ENCODE measurements at places on chromosomes 5 and 9.

GRCh38 chr9:124442379-124442778 lies 7.9 kb upstream of the ADGRD2 start:
- DNase-seq, result no peak

DNA sequence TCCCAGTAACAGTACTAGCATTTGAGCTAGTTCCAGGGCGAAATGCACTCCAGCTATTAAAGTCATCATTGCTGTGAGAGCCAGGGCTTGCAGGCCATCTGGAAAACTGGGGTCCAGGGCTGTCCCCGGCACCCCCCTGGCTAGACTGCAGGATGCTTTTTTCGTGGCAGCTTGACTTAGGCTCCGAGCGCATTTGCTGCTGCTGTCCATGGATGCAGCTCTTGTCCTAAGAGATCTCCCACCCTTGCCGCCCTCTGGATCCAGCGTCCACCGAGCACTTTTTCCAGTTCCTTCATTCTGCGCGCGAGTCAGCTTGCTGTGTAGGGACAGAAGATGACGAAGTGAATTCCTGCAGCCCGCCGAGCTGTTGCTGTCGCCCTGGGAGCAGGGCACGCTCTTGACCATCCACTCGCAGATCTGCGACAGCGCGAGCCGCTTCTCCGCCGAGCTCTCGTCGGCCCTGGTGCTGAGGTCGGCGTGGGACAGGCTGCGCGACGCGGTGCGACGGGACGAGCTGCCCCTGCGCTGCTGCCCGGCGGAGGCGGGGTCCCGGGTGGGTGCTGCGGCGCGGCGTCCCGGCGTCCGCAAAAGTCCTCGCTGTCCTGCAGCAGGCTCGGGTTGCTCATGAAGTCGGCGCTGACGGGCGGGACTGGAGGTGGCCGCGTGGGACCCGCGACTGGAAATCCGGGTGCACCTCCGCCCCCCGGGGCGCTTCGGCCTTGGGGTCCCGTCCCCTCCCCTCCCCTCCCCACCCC lies 30.7 kb downstream of the OR2V1 start:
- no peak for DNase-seq

GRCh38 chr5:115816226-115817081 lies at the start of gene CDO1:
Gene CDO1 (minus strand): TSS chr5:115816659. CDS start chr5:115816397, 262 bp downstream.
- DNase-seq, result no peak

GRCh38 chr9:132167192-132167591 lies 5.3 kb downstream of the NTNG2 start:
- no peak for DNase-seq
